Pulmonary artery endothelial cell (primary cell): ENCODE measurements at places on chromosomes 16 and 17. TPM values are rescaled to one million over a fixed set of nuclear protein-coding genes. Genes with fewer than 3 reads are reported as not detected.

The SULT1A4 gene
- total RNA-seq, result 4.7 and 8.2 TPM in 2 replicates

- no peak for DNase-seq
Observed at GRCh38 chr16:65224471-65224870, 102.6 kb upstream of the CDH11 start.

GRCh38 chr16:89332243-89332901 lies 114.9 kb downstream of the ZNF778 start:
- no peak for DNase-seq

DNA sequence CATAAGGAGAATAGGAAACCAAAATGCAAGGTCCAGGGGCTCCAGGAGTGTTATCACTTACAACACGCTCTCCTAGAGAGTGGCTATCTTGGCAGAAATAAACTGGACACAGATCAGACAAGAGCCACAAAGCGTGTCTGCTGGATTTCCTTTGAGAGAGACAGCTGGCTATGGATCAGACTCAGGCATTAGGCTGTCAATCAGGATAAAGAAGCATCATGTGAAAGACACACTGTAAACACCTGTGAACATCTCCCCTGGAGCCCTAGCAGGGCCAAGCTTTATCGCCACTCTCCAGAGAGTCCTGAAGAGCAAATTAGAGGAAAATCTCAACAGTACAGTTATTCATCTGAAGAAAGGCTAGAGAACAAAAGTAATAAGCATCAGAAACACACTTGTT lies 26.0 kb downstream of the SYCE1L start:
- DNase-seq, result no peak

DNA sequence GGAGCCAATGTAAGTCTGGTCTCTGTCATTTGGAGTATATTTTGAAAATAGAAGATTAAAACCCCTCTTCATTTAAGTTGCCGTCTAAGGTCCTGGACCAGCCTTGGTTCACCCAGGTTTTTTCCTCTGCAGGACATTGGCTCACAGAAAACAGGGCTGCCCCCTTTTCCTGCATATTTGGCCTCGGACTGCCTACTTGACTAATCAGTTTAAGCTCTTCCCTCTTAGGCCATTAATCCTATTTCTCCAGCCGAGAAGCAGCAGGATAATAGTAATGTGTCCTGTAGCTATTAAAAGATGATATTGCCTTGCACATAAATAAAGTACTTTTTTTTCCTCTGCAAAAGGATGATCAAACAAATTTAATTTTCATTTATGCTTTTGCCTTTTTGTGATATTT lies 52.1 kb downstream of the PRKCA start:
- DNase-seq, result no peak

GRCh38 chr17:41655611-41656111 lies 31.3 kb upstream of the KRT17 start:
- DNase-seq, result no peak
